Naive B cell (primary cell): ENCODE measurements at places on chromosomes 2 and 18.

GRCh38 chr2:25341753-25342371 is at the start of gene DNMT3A:
Gene DNMT3A (minus strand): TSS chr2:25341925. CDS start chr2:25313984, 27,941 bp downstream.
- DNase-seq, result peak; percentile 24

DNA sequence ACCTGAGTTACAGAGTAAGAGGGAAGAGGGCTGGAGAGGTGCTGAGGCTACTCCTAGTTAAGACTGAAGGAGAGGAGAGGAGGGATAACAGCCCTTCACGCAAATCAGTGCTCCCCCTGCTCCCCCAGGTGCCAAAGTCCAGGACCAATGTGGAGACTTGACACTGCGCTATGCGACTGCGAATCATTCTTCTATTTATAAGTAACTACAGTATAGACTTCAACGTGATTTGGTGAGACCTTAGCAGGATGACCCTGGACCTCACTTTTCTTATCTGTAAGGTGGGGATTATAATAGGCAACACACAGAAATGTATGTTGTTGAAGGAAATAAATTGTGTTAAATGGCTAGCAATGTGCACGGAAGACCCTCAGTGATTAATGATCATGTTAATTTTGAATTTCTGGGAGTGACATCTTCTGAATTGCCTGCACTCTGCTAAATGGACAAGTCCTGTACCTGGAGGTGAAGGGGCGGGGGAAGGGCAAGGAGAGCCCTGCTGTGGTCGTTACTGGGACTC is 11.0 kb downstream of the EN1 start:
- no peak for DNase-seq

DNA sequence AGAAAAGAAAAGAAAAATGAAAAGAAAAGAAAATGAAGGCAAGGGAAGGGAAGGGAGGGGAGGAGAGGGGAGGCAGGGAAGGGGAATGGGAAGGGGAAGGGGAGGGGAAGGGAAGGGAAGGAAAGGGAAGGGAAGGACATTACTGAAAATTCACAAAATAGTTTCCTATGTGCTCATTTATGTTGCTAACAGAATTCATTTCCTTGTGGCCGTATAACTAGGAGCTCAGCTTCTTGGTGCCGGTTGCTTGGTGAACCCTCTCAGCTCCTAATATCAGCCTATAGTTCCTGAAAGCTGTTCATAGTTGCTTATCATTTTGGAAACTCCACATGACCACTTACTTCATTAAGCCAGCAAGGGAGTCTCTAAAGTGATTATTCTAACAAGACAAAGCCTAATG is 379.8 kb upstream of the TMEFF2 start:
- no peak for DNase-seq

- DNase-seq, result no peak
Observed at GRCh38 chr2:215613280-215613679, 177.4 kb upstream of the FN1 start.

DNA sequence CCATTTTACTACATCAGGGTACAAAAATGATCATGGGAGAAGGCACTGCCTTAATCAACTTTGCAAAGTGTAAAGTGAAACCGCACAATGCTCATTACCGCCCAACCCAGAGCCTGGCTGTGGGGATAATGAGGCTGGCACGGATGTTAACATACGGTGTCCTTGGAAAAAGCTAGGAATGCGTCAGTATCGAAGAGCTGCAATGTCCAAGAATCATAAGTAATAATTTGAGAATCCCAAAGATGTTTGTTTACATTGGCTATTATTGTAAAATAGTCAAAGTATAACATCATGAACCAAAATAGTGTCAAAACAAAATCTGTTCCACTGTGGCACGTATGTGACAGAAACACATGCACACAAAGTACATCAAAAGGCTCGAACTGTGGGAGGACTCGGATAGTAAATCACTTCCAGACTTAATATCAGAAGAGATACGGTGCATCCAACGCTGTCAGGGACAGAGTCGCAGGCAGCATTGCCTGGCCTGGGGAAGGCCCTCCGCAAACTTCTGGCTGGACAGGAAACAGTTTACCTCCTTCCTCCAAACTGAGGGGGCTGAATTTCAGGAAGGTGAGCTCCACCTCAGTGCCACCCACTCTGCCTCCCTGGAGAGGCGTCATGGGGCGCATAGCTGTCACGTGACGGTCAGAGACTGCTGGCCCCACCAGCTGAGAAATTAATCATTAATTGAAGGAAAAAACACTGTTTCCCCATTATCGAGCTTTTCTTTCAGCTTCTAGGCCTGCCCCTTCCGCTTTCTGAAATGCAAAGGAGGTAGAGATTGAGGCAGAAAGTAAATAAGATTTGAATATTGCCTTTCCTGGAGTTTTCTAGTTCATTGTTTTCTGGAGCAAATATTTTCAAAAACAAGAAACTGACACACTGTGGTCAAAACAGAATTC is 1.8 kb upstream of the ID2 start:
- DNase-seq, result no peak

DNA sequence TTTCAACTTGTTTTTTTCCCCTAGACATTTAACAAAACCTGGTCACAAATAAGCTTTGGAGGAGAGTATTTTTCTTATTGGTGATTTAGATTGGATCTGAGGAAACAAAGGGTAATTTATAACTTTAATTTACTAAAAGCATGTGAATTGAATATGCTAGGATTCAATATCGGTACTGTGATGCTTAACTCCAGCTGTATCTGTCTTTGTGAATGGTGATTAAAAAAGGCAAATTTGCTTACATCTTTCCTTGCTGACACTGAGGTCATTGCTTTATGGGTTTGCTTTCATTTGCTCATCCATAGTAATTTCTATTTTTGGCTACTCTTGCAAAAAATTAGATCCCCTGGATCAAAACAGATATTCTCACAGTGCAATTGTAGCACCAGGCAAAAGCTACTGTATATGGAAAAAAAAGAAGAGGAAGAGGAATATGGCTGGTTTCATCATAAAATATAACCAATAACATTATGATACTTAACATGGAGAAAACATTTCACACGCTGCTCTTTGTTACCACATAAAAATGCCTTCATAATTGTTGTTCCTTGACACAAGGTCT is 832.0 kb upstream of the ZEB2 start:
- DNase-seq, result no peak

GRCh38 chr2:128405467-128405900 is 86.8 kb upstream of the HS6ST1 start:
- DNase-seq, result no peak

- DNase-seq, result no peak
Observed at GRCh38 chr2:234818937-234819336, 132.9 kb upstream of the SH3BP4 start.

- DNase-seq, result no peak
Observed at GRCh38 chr2:189287982-189288521, 108.5 kb upstream of the COL5A2 start.

DNA sequence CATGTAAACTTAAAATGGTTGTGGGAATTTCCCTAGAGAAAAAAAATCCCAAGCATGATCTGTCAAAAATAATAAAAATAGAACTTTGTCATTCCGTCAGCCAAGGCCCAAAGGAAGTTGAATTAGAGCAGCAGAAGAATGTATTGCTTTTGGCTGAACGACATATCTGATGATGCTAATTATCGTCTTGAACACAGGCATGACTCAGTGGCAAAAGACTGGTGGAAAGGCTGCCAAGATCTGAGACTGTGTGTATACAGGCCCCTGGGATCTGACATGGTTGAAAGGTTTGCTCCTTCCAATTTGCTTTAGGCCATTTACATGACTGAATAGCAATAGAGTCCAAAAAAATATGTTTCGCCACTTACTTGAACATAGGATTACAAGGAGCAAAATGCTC is 1057.1 kb upstream of the CRIM1 start:
- DNase-seq, result no peak

GRCh38 chr2:124692707-124693106 is 667.6 kb downstream of the CNTNAP5 start:
- no peak for DNase-seq

- no peak for DNase-seq
Observed at GRCh38 chr2:19769513-19769912, 132.3 kb downstream of the TTC32 start.

DNA sequence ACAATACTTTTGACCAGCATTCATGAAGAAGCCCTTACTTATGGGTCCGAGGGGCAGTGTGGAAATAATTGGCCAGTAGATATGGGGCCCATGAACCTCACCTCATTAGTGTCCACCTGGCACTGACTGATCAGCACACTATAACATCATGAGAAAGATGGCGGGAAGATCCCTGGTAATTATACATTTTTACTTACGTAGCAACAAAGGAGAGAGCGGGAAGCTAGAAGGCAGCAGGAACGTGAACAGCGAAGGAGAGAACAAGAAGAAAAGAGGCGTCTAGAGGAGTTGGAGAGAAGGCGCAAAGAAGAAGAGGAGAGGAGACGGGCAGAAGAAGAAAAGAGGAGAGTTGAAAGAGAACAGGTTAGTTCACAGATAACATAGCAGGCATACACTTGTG is 136.0 kb upstream of the IL1R2 start:
- DNase-seq, result no peak

DNA sequence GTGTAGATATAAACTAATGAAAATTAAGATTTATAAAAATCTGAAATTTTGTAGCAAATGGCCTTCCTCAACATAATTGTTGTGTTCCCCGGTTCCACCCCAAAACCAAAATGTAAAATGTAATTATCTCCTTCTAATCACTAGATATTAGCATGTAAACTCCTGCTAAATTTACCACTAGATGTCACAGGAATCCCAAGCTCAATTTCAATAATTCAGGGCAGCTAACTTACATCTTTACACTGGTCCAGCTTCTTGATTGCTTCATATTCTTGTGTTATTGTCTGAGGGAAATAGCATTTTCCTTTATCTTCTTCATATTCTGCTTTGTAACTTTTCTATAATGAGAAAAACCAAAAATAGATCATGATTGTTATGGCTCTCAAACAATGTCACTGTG is 42.6 kb downstream of the NEB start:
- no peak for DNase-seq

DNA sequence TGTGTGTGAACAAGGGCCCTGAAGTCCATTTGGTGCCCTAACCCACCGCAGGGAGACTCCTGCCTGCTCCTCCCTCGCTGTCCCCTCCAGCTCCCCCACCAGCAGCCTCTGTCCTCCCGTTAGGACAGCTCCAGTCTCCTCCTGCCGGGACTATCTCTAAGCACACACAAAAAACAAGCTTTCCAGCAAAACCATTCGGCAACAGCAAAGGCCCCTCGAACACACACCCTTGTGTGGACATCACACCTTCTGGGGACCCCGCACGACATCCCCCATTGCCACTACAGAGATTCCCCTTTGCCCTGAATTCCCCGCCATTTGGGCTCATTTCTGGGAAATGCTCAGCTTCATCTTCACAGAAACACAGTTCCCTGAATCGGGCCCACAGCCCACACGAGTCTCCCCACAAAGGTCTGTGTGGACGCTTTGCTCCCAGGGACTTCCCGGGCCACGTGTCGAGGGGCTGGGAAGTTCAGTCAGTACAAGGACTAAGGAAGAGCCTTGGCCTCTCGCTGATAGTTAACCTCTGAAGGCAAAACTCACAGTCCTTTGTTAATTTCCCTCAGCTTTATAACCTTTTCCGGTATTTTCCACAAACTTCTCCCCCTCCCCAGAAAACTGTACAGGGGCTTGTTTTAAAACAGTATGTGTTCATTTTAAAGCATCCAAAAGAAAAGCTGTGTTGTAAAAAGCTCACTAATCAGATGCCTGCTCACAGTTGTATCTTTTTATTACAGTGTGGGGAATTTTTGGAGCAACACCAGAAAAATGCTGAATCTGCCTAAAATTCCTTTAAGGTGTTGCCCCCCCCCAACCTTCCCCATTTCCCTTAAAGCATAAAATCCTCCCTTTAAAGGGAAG is 25.9 kb downstream of the SMAD7 start:
- no peak for DNase-seq

- DNase-seq, result no peak
Observed at GRCh38 chr2:3902131-3902530, 198.8 kb downstream of the DCDC2C start.

DNA sequence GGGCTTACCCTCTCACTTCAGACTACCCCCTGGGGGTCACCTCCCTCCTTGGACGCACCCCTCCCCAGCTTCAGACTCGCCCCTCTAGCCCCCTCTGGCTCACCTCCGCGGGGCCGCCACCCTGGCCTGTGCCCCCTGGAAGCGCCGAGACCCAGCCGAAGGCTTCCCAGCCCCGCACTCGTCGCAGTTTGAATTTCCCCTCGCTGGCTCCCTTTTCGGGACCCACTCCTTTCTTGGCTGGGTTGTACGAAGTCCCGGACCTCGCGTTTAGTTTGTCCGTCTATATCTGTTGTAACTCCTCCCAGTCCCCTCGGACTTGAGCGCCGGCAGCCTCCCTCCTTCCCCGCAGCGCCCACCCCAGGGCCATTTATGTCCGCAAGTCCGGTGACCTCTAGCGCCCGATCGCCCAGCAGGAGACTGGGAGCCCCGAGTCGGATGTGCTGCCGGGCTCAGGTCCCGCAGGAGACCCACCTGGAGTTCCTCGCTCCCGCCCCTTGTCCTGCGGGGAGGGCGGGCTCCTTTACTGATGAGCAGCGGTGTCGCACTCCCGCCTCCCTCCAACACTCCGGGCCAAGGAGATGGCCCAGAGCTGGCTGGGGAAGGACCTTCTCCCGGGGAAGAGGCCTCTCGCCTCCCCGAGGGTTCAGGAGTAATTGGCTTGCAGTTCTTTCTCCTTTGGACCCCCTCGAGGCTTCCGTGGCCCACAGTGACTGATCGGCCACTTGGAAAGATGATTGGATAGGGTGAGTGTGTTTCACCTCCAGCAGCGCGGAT is 692 bp upstream of the RAX start:
- DNase-seq, result no peak

DNA sequence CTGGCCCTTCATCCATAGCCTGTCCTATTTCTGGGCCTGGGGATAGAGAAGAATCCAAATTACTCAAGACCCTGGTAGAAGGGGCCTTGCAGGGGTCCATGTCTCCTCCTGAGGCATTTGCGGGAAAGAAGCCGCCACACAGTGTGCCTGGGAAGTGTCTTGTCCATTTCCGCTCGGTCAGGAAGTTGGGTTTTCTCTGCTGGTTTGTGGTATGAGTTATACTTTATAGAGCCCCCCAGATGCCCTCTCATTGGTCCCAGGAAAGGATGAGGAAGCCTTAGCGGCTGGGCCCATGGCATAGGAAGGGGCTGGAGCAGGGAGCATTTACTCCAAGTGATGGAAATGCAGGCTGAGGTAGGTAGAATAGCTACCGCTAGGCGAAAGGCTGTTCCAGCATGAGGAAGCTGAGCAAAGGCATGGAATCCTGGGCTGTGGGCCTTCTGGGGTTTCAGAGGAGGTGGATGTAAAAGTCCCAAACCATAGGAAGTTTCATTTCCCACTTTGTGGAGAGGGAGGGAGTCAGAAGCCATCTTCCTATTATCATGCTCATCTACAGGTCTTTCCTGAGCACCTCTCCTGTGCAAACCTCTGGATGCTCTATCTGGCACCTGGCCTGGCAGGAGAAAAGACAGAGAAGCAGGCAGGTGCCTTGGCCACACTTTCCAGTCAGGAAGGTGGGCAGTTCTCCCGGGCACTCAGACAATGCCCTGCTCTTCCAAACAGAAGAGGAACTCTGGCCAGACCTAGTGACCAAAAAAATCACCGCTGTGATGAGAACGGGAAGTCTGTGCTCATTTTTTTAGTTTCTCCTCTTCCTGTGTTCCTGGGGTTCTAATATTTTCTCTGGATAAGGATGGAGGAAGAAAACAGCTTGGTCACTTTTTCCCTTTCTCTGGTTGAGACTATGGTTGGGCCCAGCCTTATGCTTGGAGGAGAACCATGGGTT is 2.6 kb upstream of the CD207 start:
- DNase-seq, result no peak

GRCh38 chr2:55743583-55743982 is 49.9 kb upstream of the PNPT1 start:
- DNase-seq, result no peak
